Fibroblast of skin of scalp (primary cell): ENCODE measurements at places on chromosomes 5 and 9.

DNA sequence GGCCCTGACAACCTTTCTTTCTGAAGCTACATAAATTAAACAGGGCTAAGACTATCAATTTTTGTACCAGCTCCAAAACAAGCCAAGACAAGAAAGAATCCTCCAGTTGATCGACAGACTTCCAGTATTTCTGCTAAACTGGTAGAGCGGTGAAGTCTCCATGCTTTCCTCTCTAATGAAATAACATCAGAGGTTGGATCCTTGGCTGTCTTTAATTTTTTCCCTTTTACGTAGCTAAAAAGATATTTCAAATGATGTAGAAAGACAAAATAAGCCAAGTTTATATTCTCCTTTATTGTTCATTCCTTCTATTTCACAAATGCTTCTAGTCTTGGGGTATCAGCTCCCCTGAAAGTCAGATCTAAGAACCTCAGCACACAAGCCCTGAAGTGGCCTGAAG lies 434.9 kb downstream of the NFIB start:
- DNase-seq: no peak

GRCh38 chr5:134594797-134595457 lies 37.7 kb downstream of the SAR1B start:
- no peak for DNase-seq

GRCh38 chr5:132017738-132018625 lies 6.5 kb upstream of the ACSL6 start:
- DNase-seq: no peak

- no peak for DNase-seq
Measured at GRCh38 chr9:82424599-82425120, 436.1 kb downstream of the SPATA31D1 start.

GRCh38 chr5:172712610-172713009 lies 58.4 kb downstream of the DUSP1 start:
- no peak for DNase-seq

- DNase-seq: no peak
Measured at GRCh38 chr9:69465473-69465872, 140.5 kb downstream of the ENTREP1 start.

DNA sequence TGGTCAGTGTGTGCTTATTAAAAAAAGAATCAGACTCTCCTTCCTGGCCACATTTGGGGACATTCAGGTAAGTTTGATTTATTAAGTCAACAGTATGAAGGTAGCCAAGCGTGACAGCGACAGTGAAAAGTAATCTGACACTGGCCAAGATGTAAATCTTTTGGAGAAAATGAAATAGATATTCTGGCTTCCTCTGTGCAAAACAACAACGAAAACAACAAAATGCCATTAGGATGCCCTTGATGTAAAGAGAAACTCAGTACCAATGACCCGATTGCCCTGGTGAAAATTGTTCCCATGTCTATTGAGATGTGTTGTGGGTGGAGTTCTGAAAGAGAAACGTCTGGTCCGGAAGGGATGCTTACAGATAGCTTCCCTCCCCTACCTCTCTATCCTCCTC lies 267.8 kb downstream of the MAT2B start:
- no peak for DNase-seq

- peak; percentile 50 for DNase-seq
Measured at GRCh38 chr5:169435506-169436229, 134.7 kb upstream of the SLIT3 start.

DNA sequence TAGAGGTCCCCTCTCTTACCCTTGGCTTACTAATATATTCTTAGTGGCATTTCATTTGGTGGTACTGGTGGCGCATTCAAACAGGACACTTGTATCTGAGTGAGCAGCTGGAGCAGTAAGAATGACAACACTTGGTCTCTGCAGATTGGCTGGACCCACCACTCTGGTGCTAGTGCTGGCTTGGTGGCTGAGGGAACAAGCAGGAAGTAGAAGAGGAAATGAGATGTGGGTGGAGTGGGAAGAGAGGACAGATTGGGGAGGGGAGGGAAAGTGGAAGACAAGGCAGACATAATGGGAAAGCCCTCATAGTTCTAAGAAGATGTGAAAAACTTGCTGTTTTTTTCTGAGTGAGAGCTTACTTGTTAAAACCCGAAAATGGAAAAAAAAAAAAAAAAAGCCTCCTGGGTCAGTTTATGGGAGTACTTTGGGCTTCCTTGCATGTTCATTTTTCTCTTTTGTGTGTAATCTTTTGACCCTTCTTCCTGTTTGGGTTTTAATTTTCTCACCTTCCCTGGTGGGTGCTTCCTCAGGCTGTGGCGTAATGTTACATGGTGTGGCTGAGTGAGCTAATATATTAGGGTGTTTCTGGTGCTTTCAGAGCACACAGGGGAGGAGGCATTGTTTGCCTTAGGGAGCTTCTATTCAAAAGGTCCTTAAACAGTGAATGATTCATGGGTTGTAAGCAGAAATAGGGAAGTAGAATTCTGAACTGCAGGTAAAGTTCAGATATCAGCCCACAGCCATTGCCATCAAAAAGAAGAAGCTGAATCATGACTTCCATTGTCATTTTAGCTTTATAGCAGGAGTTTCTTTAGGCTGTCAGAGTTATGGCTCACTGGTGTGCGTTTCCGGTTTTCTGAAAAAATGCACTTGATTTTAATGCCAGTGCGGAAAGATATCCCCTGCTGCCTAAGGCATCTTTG lies 52.3 kb downstream of the TLE4 start:
- no peak for DNase-seq

DNA sequence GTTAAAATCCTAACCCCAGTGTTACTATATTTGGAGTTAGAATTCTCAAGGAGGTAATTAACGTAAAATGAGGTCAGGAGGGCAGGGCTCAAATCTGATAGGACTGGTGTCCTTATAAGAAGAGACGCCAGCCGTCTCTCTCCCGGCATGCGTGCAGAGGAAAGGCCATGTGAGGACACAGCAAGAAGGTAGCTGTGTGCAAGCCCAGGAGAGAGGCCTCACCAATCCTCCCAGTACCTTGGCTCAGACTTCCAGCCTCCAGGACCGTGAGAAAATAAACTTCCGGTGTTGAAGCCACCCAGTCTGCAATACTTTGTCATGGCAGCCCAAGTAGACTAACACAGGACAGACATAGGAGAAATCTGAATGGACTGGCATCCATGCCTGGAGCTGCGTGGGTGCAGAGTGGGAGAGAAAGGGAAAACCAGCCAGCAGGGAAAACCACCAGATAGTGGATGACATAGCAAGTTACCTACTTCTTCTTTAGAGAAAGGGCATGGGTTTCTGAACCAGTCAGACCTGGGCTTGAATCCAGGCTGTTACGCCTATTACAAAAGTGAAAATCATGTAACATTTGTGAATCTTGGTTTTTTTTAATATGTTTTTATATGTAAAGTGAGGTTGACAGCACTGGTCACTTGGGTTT lies 89.2 kb downstream of the FSTL4 start:
- no peak for DNase-seq

DNA sequence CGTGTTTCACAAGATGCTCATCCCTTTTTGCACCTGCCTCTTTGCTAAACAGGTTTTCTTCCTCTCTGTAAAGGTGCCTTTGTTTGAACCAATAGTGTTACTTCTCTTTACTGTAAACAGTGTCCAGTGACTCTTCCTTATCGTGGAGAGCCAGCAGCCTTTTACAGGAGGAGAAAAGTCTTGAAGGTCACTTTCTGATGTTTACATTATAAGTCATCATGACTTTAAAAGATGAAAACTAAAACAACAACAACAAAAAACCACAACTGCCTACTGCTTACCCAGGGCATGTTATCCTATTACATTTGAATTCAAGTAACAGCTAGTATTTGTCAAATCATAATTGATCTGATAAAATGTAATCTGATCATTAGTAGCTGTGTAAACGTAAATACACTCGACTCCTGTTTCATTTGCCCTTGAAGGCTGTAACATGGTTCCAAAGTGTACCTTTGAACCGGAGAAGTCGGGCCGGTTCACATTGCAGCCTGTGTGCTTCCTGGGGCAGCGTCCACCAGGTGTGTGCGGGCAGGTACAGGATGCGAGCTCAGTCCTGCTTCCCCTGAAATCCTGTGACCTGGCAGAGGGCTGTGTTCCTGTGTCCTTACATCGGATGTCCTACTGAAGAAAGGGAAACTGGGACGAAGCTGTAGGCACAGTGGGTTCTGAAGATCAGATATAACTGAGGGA lies 118.1 kb downstream of the C9orf152 start:
- DNase-seq: no peak

GRCh38 chr9:33012328-33013069 lies 11.1 kb upstream of the APTX start:
- DNase-seq: no peak

- no peak for DNase-seq
Measured at GRCh38 chr9:126378761-126379160, 52.1 kb downstream of the MVB12B start.

- peak; percentile 69 for DNase-seq
Measured at GRCh38 chr9:2120926-2121689, 106.0 kb downstream of the SMARCA2 start.

DNA sequence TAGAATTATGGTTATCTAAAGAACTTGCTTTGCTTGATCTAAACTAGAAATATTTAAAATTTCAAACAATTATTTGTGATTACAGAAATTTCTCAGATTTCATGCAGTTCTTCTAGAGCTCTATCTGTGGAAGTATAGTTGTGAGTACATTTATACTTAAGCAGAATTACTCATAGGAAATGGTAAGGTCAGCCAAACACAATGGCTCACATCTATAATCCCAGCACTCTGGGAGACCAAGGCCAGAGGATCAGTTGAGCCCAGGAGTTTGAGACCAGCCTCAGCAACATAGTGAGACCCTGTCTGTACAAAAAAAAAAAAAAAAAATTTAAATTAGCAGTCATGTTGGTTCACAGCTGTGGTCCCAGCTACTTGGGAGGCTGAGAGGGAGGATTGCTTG lies 71.0 kb downstream of the INVS start:
- no peak for DNase-seq

GRCh38 chr9:89536600-89536999 lies 38.7 kb upstream of the SEMA4D start:
- no peak for DNase-seq

GRCh38 chr5:125470280-125470902 lies 724.0 kb upstream of the ZNF608 start:
- no peak for DNase-seq

DNA sequence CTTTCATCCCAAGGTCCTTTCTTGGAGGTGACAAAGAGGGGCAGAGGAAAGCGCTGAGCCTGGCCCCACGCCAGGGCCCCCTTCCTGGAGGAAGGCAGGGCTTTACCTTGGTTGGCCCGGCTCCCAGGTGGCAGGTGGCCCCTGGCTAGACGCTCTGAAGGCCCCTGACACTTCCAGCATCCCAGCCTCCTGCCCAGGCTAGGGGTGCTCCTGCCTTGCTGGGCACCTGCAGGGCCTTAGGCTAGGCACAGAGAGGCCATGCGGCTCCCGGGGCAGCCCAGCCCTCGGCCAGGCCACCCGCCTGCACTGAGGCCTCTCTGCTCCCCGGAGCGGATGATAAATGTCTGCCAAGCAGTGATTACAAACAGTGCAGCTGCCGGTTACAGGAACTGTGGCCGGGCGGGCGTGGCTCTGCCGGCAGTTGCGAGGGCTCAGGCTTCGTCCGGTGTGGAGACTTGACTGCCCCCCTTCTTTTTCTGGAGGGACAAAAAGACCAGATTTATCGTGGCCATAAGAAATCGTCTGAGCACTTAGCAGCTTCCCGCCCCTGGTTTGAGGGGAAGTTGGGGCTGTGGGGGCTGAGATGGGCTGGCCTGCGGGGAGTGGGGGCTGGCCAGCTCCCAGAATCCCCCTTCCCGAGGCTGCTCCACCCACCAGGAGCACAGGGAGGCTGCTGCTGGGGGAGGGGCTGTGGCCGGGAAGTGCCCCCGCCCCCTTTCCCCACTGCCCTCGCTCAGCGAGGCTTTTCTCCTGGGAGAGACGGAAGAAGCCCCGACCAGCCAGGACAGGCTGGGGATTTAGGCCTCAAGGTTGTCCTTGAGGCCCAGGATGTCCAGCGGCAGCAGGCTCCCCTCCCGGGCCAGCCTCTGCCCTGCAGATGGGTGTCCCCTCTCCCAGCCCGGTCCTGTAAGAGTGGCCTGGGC lies 31.6 kb upstream of the UBAC1 start:
- DNase-seq: peak; percentile 69

DNA sequence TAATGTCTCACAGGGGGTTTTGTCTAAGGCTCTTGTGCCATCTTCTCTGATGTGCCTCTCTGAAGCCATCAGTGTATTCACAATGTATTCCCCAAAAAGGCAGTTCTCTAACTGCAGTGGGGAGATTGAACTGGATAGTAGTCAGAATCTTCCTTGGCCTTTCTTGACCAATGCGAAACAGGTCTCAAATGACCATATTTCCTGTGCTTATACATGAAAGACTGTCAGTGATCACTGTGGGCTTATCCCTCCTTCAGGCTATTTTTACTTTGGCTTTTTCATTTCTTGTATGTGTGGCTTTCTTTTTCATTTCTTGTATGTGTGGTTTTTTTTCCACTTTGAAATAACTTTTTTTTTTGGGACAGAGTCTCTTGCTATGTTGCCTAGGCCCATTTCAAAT lies 19.7 kb downstream of the HMGXB3 start:
- no peak for DNase-seq

DNA sequence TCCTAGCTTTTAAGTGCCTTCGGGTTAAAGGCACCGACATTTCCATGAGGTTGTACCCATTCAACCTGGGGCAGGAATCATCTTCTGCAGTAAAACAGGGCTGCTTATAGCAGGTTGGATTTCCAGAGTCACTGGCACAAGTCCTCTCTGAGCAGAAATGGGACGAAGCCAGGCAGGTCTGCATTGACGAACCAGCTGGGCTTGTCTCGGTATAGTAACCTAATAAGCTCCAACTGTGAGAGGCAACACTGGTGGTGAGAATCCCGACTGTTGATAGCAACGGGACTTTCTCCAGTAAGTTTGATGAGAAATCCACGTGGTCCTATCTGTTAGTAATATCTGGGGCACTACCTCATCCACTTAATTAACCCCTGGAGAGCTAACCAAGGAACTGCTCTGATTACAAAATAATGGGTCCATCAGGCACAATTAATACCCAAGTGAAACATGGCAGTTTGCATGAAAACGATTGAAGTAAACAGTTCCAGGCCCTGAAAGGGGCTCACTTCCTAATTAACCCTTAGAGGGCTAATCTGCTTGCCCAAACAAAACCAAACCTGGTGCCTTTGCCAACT lies 491.0 kb upstream of the C9orf72 start:
- no peak for DNase-seq

GRCh38 chr5:68898951-68899471 lies 194.8 kb upstream of the SLC30A5 start:
- DNase-seq: peak; percentile 81

GRCh38 chr5:44336708-44337107 lies 52.5 kb downstream of the FGF10 start:
- no peak for DNase-seq

- peak; percentile 52 for DNase-seq
Measured at GRCh38 chr9:19049917-19050636, 850 bp downstream of the RRAGA start.

DNA sequence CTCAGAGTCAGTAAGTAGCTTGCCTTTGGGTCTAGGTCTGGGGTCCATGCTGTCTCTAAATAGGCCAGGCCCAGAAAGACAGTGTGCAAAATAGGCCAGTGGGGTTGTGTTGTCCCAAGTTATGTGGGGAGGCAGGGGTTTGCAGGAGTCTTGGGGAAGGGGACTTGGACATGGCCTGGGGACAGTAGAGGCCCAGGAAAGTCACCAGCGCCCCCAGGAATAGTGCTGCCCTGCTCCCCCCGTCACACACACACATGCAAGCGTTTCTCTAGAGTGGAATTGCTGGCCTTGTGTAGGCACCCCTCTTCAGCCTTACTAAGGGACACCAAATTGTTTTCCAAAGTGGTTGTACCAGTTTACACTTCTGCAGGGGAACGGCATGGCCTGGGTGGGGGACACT lies 227.5 kb downstream of the PBX3 start:
- no peak for DNase-seq
